G401 (cell line): ENCODE measurements at places on chromosomes 12 and 14.

DNA sequence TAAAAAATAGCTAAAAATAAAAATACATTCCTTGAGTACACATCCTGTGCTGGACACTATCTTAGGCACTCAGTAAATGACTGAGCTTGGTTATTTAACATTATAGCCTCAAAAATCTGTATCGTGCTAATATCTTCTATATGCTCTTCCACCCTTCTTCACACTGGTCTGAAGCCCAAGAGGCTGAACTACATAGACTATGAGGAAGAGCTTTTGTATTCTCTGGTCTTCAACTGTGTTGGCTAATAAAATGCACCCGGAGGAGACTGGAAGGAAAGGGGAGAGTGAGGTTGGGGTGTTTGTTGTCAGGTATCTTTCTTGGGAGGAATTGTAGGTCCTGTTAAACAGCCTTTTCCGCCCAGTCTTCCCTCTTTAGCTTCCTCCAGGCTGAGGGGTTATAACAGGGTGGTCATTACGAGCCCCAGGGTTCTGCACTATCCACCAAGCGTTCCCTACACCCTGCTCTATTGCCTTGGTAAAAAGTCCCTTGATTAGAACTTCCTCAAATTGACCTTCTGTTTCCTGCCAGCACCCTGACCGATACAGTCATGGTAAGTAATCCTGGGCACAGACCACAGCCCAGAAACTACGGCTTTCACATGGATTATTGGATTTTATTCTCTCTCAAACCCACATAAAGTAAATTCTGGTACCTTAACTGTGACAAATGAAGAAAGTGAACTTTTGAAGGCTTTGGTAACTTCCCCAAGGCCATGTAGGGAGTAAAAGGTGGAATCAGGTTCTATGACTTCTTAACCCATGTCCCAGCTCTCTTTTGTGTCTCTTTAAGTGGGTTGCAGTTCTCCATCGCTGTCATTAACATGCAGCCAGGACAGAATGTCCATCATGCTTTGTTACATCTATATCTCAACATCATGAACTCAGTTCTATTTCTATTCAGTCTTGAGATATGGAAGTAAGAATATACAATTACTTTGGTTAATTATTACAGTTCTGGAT, 71.3 kb downstream of the PTHLH start:
- no peak for DNase-seq

DNA sequence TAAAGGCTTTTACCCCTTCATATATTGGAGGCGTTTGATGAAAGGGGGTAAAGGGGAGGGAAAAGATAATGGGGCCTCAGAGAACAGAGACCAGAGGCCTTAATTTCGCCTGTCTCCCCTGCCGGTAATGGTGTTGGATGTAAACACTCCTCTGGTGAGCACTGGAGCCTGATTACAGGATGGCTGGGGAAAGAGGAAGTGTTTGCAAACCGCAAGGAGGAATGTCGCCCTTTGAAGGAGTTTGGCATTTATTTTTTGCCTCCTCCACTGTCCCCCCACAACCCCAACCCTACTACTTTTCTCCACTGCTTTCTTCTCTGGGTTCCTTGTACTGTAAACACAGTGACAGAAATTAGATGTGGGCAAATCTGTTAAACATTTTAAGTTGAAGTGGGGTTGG, 211.9 kb upstream of the TBX3 start:
- no peak for DNase-seq

DNA sequence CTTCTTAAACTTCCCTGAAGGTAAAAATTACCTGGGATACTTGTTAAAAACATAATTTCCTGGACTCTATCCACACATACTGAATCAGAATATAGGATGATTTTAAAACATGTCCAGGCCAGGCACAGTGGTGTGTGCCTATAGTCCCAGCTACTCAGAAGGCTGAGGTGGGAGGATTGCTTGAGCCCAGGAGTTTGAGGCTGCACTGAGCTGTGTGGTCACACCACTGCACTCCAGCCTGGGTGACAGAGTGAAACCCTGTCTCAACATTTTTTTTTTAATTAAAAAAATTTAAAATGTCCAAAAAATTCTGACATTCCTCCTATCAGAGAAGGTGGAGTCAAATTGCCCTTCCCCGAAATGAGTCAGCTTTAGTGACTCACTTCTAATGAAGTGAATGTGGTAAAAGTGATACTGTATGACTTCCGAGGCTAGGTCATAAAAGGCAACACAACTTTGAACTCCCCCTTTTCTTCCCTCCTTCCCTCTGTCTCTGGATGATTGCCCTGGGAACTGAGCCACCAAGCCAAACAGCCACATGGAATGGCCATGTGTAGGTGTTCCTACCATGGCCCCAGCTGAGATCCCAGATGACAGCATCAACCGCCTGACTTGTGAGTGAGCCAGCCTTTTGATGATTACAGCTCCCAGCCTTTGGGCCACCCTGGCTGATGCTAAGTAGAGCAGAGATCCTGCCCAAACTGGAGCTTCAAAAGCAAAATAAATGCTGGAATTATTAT, 36.3 kb downstream of the LIMA1 start:
- peak; percentile 98 for DNase-seq

GRCh38 chr12:31311634-31312258, 14.2 kb downstream of the SINHCAF start:
- no peak for DNase-seq

DNA sequence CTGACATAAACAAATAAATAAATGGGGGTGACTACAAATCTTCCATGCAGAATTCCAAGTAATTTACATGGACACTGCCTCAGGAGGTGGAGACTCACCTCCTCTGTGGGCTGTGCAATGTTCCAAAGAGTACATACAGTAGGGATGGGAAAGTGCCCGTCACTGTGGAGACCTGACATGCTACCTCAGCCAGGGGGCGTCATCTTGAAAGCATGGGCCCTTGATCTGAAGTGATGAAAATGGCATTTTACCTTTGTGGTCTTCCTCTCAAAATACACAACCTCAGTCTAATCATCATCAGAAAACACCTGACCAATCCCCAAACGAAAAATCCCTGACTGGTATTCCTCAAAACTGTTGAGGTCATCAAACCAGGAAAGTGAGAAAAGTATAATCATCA, 48.4 kb downstream of the ANAPC7 start:
- peak; percentile 46 for DNase-seq

- DNase-seq: no peak
Observed at GRCh38 chr12:104132351-104132956, 5.6 kb downstream of the NFYB start.

DNA sequence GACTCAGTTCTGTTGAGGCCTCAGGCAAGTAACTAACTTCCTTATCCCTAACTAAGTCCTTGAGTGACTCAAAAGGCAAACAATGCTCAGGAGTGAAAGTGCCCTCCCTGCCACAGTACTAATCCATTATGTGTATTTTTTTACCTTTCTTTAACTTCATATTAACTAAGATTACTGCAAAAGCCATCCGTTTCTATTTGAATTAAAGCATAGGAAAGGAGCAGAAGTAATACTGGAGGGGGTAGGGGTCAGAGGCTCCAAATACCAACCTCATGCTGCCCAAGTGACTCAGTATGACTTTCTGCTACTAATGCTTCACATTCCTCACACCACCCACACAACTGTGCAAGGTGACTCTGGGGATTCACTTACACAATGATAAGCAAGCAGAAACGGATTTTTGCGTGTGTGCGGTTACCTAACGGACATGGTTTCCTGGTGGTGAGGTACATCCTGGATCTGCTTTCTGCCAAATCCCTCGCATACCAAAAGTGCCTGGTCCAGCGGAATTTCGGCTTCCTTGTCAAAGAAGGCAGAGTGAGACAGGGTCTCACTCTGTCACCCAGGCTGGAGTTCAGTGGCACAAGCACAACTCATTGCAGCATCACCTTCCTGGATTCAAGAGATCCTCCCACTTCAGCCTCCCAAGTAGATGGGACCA, 25.1 kb downstream of the MOK start:
- DNase-seq: no peak

DNA sequence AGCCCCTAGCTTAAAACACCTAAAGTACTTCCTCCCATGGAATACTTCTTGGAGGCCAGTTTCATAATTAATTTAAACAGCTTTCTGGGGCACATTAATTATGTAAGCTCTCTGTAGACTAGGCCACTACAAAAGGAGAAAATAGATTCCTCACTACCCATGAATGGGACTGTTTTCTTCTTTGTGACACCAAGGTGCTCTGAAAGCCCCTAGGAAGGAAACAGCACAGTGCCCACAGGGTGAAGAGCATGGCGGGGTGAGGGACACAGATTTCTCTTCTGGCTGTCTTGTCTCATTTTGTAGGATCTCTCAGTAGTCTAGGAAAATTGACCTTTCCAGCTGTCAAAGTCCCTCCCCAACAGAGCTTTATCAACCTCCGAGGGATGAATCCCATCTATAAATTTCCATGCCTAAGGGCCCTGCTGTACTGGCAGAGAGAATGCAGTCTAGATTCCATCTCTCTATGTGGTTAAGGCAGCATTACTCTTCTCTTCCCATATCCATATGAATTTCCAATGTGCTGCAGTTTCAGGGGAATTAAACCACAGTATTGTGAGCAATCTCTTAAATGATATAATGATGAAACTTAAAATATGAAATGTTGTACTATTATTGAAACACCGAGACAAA, 183.6 kb upstream of the GRIP1 start:
- no peak for DNase-seq

GRCh38 chr12:116897476-116897875, 13.3 kb upstream of the FBXW8 start:
- no peak for DNase-seq

- no peak for DNase-seq
Observed at GRCh38 chr12:85156569-85156968, 120.4 kb downstream of the LRRIQ1 start.

GRCh38 chr14:23829736-23830471, 123.7 kb upstream of the DHRS4 start:
- DNase-seq: no peak

GRCh38 chr12:131991816-131992430, 42.2 kb downstream of the EP400 start:
- DNase-seq: no peak

GRCh38 chr12:120252071-120252906, 13.2 kb downstream of the PXN start:
- no peak for DNase-seq

DNA sequence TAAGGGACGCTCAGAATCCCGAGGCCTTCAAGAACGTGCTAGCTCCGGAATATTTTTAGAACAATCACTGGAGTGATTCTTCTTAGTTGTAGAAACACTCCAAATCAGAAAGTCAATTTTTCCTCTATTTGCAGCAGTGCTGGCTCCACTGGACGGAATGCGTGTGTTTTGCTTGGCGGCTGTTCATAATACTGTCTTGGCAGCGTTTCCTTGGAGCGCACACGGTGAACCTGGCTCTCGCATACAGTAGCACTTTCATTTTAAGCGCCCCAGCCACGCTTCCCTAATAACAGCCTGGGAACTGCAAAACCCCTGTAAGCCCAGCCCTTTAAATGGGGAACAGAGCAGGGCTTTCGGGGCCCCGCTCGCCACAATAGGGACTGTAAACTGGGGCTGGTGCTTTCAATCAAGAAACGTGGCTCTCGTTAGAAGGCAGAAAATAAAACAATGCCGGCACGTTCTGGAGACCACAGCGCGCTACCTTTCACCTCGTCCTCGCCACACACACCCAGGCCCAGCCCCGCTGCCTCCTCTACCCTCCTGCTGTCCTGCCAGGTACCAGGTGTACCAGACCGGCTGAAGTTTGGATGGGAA, 79.9 kb downstream of the BCL11B start:
- peak; percentile 88 for DNase-seq

GRCh38 chr12:50099302-50100008, 4.4 kb upstream of the GPD1 start:
- DNase-seq: no peak

DNA sequence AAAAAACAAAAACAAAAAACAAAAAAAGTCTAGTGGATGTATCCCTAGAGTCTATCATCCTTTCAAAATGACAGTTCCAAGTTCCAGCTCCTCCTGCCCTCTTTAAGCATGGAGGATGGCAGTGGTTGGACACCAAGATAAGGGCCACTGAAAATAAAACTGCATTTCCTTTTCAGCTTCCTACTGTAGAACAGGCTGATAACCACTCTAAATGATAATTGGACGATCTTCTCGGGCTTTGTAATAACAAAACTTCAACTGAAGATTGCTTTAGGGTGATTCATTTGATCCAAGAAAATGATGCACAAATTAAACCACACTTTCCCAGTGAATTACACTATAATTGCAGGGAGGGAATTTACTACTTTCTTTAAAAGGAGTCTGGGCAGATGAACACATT, 42.2 kb upstream of the CRACR2A start:
- no peak for DNase-seq

GRCh38 chr12:106187155-106187789, 48.5 kb upstream of the NUAK1 start:
- no peak for DNase-seq

DNA sequence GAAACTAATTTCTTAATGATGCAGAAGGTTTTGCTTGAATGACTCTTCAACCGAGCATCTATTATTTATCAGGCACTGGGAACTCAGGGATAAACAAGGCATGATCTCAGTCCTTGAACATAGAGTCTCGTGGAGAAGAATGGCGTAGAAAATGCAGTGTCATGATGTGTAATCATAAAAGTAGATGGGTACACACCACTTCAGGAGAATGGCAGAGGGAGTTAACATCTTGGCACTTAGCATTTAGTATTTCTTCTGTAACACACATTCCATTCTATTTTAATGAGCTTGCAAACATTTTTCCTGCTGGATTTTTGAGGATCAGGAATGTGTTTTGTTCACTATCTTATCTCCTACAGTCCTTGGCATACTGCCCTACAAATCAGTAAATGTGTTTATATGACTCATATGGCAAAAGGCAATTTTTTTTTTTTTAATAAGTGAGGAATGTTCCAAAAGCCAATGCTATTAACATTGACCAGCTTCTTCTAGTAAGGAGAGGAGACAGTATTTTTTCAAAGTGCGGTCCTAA, 3.8 kb downstream of the TXNRD1 start:
- peak; percentile 42 for DNase-seq

DNA sequence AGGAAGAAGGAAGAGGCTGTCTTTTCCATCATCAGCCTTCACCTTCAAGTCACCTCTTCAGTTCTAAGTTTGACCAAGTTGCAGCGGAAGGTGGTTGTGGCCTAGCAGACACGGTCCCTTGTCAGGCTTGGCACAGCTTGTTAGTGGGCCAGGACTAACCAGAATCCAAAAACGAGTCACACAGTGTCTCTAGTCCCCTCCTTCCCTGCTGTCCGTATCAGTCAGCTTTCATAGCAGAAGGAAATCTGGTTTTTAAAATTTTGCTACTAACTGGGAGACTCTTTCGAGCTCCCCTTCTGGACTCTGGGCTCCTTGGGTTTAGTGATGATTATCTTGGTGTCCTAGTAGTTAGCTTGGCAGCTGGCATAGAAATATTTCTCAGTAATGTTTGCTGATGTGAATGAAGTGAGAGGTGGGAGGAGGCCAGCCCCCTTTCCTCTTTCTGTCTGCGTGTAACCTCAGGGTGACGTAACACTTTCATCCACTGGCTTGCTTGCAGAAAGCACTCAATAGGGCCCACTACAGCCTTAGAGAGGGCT, 3.8 kb downstream of the ETV6 start:
- DNase-seq: no peak

GRCh38 chr12:32062881-32063280, 43.8 kb upstream of the BICD1 start:
- no peak for DNase-seq

DNA sequence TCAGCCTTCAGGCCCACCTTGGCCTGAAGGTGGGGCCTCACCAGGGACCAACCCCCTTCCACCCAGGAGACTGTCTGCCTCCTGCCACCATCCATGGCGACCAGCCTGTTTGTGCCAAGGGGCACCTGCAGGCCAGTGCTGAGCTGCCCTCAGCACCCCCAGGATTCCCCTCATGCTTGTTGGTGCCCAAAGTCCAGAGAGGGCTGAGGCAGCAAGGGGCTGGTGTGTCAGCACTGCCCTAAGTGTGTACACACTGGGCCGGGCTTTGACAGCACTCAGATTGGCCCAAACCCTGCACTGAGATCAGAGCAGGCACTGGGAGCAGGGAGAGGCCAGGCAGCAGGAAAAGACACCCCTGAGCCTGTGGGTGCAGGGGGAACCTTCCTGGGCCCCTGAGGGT, 18.6 kb downstream of the SYNJ2BP start:
- DNase-seq: no peak
